Liver (tissue), 10 donors: ENCODE measurements at places on chromosomes 1 and 21.

DNA sequence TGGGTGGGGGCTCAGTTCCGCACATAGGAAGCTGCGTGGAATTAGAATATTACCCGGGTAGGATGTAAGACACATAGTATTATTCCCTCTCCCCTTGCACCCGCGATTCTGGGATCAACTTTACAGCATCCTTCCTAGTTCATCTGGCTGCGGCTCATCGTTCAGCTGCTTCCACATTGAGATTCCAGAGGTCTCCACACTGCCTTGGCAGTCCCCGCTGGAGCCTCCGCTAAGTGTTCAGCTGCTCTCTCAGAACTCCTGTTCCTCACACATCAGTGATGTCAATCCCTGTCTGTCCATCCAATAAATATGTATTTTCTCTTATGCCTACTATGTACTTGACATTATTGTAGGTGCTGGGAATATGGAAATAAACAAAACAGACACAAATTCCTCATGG lies 135.6 kb upstream of the SYT6 start:
- DNase-seq = no peak

- DNase-seq = no peak
Observed at GRCh38 chr1:53769780-53770179, 30.8 kb upstream of the GLIS1 start.

DNA sequence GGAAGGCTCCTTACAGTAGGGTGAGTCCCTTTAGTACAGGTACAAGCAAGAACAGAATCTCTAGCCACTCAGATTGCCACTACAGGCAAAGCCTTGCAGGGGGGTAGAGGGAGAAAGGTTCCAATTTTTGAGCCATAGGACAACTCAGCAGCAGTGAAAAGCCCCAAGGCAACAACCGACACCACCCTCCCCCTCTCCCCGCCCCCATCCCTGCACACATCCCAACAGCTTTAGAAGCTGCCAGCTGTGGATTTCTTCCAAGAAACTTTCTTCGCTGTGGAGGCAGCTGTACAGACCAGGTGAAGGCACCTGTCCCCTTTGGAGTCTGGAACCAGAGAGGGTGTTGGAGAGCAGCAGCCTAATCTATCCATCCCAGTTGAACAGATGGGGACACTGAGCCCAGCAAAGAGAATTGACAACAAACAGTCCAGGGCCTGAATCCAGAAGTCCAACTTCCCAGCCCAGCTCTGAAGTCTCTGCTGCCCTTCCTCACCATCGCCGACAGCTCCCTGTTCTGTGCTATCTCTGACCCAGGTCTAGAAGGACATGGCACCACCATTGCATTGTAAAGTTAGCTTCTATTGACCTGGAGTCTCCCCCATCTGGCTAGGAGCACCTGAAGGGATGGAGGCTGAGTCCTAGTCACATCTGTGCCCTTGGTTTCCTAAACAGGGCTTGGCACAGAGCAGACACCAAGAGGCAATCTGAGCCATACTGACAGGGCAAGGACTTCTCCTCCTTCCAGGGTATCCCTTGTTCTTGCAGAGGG lies 2.2 kb downstream of the TENT5B start:
- no peak for DNase-seq

GRCh38 chr1:180228648-180229482 lies 1.2 kb upstream of the LHX4 start:
- DNase-seq = no peak

DNA sequence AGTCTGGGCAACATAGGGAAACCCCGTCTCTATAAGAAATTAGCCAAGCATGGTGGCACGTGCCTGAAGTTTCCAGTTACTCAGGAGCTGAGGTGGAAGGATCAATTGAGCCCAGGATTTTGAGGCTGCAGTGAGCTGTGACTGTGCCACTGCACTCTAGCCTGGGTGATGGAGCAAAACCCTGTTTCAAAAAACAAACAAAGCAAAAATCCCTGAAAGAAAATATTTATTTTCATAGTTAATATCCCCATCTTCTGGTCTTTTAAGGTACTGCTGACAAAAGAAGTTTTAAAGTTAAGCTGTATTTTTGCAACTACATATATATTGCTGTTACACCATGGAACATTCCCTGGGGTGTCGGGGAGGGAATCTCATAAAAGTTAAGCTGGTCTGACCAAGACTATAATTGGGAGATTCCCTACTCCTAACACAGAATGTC lies 26.0 kb downstream of the VAMP4 start:
- DNase-seq = no peak

DNA sequence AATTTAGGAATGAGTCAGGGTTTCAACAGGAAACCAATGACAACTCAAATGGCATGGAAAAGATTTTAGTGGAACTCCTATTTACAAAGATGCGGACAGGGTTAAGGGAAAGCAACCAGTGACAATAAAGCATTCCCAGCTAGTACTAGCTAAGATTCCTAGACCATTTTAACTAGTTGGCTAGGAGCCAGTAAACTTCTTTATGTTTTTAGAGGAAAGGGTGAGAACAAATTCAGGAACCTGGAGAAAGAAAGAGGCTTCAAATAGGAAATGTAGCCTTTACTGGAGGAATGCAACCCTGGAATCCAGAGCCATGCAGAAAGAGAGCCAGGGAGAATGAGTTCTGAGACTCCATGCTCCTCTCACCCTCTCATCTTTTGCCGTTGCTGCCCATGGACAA lies 416.6 kb downstream of the KCTD3 start:
- no peak for DNase-seq

GRCh38 chr1:30911059-30911954 lies 2.7 kb upstream of the SDC3 start:
- peak; percentile 80 for DNase-seq
